ENCODE measurements at places on chromosomes 5 and 9.

GRCh38 chr5:62794456-62794855, 215.8 kb downstream of the LRRC70 start:
- no peak for DNase-seq

DNA sequence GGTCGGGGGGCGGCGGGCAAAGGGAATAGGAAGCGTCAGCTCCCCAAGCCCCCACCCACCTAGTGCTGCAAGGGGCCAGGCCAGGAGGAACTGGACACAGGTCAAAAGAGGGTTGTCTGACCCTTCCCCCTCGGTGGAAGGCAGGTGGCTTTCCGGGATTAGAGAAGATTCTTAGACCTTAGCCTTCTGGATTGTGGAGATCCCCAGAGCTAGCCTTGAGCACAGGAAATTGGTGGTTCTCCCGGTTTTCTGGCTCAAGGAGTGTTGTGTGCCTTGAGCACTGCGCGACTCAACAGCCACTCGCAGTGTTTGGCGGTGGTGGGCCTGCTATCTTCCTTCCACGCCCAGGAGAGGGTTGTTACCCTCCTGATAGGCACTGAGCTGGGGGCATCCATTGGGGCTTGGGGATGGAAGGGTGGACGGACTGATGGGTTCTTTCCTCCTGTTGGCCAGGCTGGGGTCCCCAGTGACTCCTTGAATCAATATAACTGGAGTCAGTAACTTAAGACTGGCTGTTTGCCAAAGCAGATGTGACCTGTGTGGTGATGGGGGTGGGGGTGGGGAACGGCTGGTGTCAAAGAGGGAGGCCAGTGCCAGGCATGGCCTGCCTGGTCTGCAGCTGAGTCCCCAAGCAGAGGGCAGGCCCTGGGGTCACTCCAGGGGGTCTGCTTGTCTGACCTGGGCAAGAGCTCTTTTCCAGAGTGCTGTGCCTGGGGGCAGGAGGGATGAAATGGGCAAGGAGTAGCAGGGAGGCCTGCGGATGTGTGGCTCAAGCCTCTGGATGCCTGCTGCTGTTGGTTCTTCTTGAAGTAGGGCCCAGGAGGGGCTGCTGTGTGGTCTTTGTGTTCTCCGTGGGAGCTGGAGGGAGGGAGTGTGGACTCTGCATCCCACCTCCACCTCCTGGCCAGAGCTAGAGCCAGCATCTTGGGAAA, 2.1 kb downstream of the FGF18 start:
- no peak for DNase-seq

DNA sequence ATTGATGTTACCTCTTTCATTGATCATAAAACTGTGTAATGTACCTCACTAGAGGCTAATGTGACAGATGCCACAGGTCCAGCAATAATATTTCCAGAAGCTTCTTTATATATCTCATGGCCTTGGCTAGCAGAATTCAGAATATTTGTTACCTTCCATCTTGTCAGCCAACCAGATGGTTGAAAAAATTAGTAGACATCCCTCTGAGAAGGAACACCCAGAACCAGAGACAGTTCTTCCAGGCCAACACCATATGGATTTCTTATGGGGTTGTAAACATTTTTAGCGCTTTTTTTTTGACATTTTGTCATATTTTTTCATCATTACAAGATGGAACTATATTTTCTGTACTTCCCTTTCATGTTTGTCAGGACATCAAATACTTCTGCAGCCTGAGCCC, 278.7 kb upstream of the KLF9 start:
- DNase-seq: no peak

GRCh38 chr5:59420596-59420995, 472.9 kb downstream of the PDE4D start:
- DNase-seq: no peak

DNA sequence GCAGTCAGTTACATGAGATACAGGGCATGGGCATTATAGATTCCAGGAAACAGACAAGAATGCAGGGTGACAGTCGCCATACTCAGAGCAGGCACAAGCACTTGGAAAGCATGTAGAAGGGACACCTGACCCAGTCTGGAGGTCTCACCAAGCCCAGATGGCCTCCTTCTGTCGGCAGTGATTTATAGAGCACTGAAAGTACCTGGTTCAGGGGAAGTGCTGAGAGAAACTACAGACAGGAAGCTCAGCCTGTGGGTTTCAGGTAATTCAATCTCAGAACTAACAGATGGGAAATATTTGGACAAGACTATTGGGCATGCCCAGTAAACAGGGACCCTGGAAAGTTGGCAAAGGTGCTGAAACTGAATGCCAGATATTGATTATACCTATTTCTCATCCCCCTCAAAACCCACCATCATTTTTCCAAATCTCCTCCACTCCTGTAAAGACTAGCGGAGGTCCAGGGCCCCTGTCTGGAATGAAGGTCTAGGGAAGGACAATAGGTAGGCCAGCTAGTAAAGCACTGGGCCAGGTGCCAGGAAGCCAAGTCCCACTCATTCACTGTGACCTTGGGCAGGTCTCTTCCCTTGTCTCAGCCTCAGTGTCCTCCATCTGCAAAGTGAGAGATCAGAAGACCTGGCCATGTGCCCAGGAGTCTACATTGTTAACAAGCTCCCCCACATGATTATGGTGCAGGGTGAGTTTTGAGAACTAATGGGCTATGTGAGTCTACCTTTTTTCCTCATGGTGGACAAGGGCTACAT, 26.9 kb downstream of the KLHL3 start:
- DNase-seq: no peak

GRCh38 chr9:74570879-74571512, 73.9 kb downstream of the RORB start:
- no peak for DNase-seq

DNA sequence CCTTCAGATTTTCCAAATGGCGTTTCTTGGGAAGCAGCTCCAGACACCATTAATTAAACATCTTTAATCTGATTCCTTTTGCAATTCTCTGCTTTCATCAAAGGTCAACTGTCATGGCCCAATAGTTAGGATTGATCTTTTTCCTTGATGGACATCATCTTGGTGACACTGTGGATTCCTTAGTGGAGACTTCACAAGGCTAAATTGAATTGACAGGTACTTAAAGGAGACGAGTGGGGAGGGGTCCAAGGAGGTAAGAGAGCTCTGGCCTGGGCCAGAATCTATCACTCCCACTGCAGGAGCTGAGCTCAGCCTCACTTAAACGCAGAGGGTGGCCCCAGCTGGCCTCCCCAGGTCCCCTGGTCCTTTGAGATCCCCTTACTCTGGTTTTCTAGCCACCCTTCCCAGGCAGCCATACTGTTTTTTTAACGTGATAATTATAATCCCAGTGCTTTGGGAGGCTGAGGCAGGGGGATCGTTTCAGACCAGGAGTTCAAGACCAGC, 9.9 kb upstream of the HMCN2 start:
- DNase-seq: no peak

- no peak for DNase-seq
Measured at GRCh38 chr5:76821136-76821535, 2.3 kb downstream of the F2RL1 start.

- DNase-seq: no peak
Measured at GRCh38 chr5:168944004-168944403, 356.9 kb downstream of the SLIT3 start.

GRCh38 chr9:96398582-96399324, 15.2 kb upstream of the SLC35D2 start:
- no peak for DNase-seq

- DNase-seq: no peak
Measured at GRCh38 chr9:113541019-113541900, 77.7 kb downstream of the RGS3 start.

- DNase-seq: no peak
Measured at GRCh38 chr5:141933151-141933550, 9.5 kb downstream of the DELE1 start.

- DNase-seq: no peak
Measured at GRCh38 chr5:116883875-116884274, 309.3 kb upstream of the SEMA6A start.

DNA sequence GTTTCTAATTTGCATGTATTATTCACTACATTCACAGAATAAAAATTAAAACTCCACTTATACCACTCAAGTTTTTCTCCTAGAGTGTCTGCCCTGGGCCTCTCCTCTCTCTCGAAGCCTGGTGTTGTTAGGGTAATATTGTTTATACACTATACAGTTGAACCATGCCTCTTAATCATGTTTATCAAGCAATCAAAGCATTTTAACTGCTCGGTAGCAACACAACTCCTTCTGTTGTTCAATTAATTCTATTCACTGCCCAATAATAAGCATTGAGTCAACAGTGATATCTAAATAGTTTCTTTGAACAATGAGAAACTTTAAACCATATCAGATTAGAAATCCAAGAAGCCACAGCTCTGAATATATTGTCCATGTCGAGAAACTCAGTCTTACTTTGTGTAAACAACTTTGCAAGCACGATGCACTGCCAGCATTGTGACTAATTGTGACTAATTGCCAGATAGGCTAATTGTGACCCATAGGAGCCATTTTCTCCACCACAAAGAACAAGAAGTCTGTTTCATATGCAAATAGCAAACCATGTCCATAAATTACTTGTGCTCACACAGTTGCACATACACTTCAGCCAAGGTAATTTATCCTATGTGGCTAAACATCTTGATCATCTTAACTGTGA, at the start of gene DNAH5:
TSS of gene DNAH5 (minus strand) at position 129 of the 640 bp plus-strand sequence. CDS start 250 bp downstream, outside the sequence.
- no peak for DNase-seq

DNA sequence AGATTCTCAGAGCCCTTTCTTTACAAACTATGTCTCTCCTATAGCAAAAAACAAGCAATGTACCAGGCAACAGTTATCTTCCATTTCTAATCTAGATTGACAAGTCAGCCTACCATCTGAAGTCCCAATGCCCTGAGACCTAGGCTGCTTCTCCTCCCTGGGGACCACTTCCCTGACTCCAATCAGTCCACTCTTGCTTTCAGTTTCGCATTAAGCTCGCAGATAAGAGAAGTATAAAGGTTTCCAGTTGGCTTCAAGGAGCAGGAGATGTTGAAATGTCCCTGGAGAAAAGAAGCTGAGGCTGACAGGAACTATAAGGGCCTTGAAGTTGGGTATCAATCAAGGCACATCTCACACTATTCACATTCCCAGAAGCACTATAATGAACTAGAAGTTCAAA, 32.3 kb downstream of the ERP44 start:
- no peak for DNase-seq

Data from posterior cingulate gyrus (tissue), 11 donors.